ENCODE measurements at places on chromosomes 6 and 20.

- DNase-seq: no peak
Observed at GRCh38 chr6:4162370-4162769, 27.0 kb upstream of the ECI2 start.

- DNase-seq: no peak
Observed at GRCh38 chr6:13319891-13320564, 8.3 kb downstream of the TBC1D7 start.

- DNase-seq: peak; percentile 34
Observed at GRCh38 chr20:43408848-43409576, 48.7 kb upstream of the SRSF6 start.

- no peak for DNase-seq
Observed at GRCh38 chr20:17946040-17946439, 22.6 kb downstream of the SNX5 start.

DNA sequence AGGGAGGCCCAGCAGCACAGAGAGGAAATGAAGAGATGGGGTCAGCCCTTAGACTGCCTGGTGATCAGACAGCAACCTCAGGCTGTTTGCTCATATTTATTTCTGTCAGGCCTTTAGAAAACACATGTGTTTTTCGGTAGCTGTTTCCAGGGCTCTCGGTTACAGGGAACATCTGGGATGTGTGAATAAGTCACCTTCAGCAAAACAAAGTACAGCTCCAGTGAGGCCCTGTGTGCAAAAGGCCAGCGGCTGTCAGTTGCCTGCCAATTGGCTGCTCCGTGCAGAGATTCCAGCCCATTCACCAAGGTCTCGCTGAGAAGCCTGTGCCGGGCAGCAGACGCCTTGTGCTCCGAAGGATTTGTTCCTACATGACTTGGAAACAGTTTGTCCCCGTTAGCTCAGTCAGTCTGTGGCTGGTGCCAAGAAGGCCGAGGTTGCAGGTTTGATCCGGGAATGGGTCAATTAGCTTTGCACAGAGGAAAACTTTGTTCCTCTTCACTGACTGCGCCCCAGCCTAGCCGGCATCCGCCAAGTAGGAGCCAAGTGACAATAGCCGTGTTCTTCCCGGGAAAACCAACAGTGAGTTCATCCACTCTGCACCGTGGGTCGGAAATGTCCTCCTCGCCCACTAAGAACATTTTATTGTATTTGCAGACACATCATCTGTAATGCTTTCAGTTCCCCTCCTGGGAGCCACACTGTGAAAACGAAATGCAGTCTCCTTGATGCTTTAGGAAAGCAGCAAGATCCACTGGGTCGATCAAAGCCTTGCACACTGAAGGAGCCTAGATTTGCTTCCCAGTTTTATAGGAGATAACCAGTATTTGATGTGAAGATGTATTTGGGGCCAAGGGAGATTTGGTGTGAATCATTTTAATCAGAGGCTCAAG, 315.4 kb upstream of the CDYL start:
- DNase-seq: no peak

- DNase-seq: peak; percentile 18
Observed at GRCh38 chr6:133184798-133185372, 56.3 kb upstream of the EYA4 start.

DNA sequence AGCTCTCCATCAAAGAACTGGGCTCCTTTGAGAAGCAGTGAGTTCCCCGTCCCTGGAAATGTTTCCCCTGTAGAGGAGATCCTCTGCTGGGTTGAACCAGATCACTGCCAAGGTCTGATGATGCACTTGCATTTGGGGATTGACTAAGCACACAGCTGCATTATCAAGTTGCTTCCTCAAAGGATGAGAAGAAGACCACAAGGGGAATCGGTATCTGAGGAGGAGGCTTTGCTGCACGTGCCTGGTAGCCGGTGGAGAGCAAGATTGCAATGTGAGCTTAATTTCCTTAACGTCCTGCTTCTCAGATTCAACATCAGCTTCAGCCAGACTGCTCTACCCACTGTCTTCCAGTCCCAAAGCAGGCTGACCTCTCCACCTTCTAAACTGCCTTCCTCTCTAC, 128.8 kb upstream of the STMND1 start:
- DNase-seq: no peak

DNA sequence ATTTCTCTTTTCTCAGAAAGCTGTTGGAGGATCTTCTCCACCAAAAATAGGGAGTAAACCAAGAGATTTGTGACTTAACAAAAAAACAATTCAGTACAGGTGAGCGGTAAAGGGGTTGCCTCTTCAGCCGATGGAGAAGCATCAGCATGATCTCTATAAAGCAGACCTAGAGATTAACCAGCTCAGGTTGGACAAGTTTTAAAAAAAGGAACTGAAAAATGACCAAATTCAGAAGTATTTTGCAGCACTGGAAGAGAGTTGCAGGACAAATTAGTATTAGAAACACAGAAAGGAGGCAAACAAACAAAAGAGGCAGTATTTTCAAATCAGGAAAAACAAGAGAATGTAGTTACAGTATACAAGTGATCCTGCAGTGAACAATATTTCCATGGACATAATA, 39.6 kb upstream of the ZNF184 start:
- DNase-seq: no peak

- DNase-seq: no peak
Observed at GRCh38 chr20:48653706-48654051, 174.1 kb downstream of the PREX1 start.

GRCh38 chr6:121791396-121792315, 356.2 kb downstream of the GJA1 start:
- no peak for DNase-seq

DNA sequence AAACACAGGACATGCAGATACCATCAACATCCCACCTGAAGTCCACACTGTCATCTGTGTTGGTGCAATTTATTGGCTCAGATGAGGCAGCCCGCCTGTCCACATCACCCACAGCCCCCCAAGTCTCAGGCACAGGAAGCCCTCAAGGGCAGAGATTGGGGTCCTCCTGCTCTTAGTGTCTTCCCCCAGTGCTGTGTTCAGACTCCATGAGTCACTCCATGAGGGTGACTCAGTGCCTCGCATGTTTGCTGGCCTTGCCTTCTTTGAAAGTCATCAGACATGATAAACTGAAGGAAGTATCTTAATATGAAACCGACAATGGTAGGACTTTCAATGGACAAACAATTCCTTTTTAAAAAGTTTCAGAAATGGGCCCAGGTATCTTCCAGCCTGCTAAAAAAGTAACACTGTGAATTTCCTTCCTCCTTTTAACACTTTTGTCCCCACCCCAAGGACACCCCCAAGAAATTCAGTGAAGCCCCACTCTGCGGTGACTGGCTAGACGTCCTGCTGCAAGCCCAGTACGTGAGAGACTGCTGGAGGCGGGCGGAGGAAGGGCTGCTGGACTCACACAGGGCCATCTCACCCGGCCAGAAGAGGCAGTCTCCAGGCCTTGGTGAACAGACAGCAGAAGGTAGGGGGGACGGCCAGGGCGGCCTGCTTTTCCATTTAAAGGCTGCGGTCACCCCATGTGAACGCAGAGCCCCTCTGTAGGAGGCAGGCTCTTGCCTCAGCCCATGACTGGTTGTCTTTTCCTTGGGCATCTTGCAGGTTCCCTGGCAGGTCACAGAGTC, 43.0 kb upstream of the KCNK16 start:
- no peak for DNase-seq
